ENCODE measurements at places on chromosomes 4 and X.

DNA sequence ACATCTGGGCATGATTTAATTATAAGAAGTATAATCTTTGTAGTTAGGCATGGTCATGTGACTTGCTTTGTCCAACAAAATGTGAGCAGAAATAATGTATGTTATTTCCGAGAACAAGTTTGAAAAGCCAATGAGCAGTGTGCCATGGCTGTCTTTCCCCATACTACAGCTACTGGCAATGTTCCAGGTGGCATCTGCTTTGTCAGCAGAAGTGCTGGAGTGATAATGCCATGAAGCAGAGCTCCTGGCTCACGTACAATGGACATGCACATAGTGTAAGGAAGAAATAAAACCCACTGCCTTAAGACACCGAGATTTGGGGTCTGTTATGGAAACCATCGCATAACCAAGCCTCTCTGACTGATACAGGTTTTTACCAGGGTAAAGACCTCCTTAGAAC lies 212.6 kb upstream of the RASGEF1B start:
- no peak for DNase-seq

DNA sequence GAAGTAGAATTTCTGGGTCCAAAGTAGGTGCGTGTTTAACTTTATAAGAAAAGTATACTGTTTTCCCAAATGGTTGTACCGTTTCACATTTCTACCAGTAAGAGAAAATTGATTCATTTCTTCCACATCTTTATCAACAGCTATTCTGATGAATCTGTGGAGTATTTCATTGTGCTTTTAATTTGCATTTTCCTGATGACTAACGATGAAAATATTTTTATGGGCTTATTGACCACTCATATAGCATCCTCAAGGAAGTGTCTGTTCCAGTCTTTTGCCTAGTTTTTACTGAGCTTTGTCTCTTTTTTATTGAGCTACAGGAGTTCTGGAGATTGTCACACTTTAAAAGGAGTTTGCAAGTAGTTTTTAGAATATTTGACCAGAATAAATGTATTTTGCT lies 92.6 kb downstream of the ASB9 start:
- no peak for DNase-seq

DNA sequence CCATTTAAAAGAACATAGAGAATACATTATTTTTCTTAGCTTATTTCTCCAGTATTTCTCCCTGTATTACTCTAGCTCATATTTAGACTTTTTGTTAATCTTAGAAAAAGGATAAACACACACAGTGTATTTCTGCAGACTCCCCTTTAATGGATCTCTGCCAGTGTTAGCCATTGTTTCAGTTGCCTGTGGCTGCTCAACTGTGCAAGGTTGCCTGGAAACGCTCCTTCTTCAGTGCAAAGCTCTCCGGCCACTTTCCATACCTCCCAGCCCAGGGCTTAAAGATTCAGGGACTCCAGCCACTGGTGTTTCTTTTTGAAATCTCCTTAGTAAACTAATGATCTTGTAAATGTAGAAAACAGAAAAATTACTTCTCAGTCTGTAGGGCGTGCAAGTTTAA lies 104.9 kb downstream of the SLIT2 start:
- peak; percentile 87 for DNase-seq

- no peak for DNase-seq
These were observed 114.6 kb downstream of the UBE2K start for GRCh38 chr4:39812500-39812899.

DNA sequence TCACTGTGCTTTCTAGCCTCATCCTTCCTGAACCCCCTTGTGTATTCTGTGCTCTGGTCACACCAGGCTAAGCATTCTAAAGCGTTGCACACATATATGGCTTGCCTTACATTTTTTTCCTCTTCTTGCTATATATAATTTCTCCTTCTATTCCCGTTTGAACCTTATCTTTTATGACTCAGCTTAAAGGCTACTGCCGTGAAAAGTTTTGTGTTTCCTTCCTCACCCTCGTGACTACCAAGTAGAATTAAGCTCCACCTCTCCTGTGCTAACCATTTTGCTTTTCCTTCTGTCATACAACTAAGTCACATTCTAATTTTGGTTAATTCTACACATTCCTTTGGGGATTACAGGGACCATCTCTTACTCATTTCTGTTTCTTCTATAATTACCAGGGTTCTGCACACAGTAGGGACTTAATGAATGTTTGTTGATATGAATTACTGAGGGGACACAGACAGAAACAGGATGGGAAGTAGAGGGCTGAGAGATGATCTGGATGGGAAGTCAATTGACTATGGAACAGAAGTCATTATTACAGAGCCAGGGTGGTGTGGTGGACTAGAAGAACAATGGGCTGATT lies 67.1 kb downstream of the DOCK11 start:
- no peak for DNase-seq

GRCh38 chr4:24403265-24403664 lies 181.1 kb downstream of the DHX15 start:
- DNase-seq = no peak

GRCh38 chr4:40394236-40394635 lies 59.1 kb downstream of the CHRNA9 start:
- no peak for DNase-seq

GRCh38 chr4:186712690-186713089 lies 11.0 kb downstream of the FAT1 start:
- DNase-seq = no peak

DNA sequence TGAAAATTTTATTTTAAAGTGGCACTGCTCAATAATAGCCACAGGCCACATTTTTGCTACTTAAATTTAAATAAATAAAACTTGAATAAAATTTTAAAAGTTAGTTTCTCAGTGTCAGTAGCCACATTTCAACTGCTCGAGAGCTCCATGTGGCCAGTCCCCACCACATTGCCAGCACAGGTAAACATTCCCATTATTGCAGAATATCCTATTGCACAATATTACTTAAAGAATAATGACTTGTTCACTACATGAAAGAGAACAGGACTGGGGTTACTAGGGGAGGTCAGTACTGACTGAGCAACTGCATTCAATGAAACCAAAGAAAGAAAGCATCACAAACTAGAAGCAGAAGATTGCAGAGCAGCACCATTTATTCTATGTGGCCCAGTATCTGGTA lies 2201.6 kb upstream of the TENM3 start:
- no peak for DNase-seq

DNA sequence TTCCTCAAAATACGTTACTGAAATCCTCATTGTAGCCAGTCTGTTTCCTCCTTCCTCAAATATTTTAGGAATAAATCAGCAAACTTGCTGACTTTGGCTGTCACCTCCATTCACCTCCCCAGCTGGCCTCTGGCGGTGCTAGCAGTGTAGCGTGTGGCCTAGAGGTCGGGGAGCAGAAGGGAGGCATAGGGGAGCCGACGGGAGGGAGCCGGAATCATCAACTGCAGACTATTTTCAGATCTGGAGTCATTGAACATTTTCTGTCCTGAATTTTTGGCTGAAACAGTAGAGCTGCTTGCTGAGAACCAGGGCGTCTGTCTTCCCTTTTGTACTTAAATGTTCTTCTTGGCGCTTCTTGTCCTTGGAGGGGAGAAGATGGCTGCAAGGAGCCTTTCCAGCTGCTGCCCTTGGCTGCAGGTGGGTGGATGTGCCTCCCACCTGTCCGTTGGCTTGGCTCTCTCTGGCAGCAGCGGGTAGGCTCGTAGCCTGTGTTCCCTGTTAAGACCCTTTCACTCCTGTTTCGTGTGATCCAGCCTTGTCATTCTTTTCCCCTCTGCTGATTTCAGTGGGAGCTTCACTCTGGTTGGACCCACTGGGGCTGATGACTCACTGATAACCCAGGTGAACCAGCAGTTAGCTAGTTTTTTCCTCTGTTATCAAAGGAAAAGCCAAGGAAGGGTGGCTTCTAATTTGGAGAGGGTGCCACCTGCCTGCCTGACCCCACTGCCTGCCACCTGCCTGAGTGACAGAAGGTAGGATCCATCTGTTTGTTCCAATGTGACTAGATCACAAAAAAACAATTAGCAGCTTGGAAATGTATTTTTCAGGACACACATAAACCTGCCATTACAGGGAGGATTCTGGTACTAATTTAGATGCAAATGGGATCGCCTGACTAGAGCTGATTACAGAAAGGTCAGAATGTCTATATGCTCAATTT lies 135.9 kb downstream of the GATB start:
- no peak for DNase-seq

- DNase-seq = no peak
These were observed 47.7 kb downstream of the SPRY1 start for GRCh38 chr4:123444290-123444731.

DNA sequence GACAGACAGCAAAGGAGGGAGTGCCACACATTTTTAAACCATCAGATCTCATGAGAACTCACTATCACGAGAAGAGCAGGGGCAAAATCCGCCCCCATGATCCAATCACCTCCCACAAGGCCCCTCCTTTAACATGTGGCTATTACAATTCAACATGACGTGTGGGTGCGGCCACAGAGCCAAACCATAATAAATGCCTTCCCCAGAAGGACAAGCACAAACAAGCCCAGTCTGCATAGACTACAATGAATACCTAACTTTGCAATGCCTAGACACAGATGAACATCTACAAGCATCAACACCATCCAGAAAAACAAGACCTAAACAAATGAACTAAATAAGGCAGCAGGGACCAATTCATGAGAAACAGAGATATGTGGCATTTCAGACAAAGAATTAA lies 12.3 kb downstream of the ETDA start:
- DNase-seq = no peak

DNA sequence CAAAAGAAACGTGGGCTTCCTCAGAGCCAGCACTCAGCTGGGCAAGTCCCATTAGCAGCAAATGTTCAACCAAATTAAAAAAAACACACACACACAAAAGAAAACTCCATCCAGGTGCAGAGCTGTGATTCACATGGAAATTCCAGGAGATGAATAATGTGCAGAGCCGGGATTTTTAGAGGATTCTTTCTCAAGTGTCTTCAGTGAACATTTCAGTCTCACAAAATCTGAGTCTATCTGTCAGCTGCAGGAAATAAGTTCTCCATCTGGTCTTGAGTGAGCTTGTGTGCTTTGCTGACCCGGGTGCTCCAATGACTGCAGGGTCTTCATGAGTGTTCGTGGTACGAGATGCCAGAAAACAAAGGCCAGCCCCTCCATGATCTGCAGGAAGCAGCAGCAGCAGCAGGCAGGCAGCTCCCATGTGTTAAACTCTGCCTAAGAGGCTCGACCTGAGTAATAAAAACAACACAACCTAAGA lies 44.3 kb downstream of the RASGEF1B start:
- DNase-seq = no peak

Data from NCI-H2081 treated with DMSO at 0.1 percent for 48 hours (cell line).